ENCODE measurements at places on chromosomes 1 and 21.

DNA sequence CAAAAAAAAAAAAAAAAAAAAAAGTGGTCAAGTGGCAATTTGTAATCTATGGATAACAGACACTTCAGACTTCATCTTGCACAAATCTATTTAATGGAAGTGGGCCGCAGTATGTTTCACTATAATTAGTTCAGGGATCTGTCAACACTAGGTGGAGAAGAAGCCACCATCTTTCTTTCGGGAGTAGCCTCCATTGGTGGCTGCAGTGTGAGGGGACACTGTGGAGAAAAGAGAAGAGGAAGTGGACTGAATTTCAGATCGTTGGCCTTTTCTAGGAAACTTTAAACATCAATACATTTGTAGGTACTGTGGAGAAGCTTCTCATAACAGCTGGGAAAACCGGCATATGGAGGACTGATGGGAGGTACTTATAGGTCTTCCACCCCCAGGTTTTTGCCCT, 8.0 kb upstream of the ELAPOR1 start:
- no peak for DNase-seq

DNA sequence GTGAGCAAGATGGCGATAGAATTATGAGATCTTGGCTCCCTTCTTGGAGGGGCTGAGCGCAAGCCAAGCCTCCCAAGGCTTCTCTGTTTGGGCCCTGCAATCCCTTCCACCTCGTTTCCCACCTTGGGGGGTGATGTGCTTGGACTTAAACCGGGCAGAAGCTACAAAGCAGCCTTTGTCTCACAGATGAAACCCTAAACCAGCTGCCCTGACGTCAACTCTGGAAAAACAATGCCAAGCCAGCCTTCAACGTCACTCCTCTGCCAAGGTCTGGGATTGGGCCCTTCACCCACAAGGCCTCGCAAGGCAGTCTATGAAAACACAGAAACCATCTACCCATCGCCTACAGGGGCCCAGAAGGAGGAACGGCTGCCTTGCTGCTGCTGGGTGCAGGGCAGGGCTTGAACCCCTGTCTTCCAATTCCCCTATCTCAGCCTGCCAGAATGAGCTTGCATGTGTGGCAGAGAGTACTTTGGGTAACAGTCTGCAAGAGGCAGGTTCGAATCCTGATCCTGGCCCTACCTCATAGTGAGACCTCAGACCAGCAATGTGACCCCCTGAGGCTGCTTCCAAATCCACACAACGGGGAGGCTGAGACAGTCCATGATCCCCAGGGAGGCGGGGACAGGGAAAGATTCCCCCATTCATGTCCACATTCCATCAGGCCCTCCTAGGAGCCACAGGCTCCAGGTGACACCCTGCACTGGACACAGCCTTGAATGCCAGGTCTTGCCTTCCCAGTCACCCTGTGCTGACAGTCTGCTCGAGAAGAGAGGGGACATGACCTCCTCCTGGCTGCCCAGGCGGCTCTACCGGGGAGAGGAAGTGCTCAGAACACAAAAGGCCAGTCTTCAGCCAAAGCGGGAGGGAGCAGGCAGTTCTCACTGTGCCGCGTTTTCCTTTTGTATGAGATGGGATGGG, 15.0 kb downstream of the IFFO2 start:
- no peak for DNase-seq

DNA sequence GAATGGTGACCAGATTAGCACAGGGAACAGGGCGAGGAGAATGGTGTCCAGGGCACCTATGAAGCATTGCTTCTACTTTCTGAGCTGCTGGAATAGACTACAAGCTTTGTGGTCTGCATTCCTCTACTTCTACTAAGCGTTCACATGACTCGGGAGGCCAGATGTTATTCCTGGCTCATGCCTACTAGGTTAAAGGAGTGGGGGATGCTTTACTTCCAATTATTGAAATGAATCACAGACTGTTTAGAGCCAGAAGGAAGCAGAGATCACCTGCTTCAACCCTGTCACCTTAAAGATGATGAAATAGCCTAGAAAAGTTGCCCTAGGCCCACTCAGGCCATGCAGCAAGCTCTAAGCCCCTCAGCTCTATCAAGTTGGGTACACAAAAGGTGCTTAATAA, 633.5 kb downstream of the KIF26B start:
- no peak for DNase-seq

- DNase-seq: no peak
These were observed 378.9 kb downstream of the HHAT start for GRCh38 chr1:210707300-210708240.

- no peak for DNase-seq
These were observed 107.0 kb upstream of the TLR5 start for GRCh38 chr1:223249854-223250631.

GRCh38 chr1:155011004-155011416, 8.4 kb downstream of the ZBTB7B start:
- DNase-seq: no peak

DNA sequence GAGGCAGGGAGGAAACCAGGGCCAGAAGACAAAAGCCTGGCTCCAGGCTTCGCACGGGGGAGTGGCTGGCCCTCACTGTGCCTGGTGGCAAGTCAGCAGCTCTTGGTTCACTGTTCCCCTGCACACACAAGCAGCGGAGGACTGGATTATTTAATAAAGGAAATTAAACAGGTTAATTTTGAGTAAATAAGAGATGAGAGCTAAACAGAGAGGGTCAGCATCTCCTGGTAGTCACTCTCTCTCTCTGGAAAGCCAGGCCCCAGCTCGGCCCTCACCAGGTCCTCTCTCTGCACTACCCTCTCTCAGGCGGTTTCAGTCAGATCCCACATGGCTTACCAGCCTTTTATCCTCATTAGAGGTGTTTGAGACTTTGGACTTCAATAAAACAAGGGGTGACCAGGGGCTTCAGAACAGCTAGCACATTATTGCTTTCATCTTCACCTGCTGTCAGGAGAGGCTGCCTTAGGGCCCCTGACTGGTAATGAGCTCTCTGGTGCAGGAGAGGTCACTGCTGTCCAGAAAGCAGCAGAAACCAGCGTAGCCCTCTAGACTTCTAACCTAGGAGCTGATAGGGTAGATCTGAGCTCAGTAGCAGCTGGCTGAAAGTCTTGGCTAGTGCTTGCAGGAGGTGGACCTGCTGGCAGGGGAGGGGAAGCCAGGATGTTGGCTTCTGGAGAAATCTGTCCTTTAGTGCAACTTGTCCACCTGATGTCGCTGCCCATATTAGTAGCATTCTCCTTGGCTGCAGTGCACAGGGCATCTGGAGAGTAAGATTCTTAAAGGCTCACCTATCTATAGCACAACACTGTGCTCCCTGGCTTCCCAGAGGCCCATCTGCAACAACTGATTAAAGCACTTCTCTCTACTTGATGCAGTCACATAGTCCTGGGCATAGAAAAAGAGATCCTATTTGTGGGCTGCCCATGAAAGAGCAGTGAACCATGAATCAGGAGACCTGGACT, 45.9 kb downstream of the SYT6 start:
- no peak for DNase-seq

DNA sequence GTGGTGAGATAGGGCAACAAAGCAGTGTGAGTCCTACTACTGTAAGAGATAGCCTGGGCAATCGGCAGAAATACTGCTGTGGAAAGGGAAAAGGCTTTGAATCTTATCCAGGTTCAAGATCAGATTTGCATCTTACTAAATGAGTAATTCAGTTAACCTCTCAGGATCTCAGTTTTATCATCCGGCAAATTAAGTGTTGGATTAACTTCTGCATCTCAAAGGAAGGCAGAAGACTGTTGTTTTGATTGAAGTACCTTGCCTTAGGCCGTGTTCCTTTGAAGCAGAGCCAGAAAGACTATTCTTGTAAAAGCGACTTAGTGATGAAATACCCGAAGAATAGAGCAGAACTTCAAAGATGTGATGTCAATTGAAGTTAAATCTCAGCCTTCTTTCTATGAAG, 612.9 kb upstream of the USP24 start:
- no peak for DNase-seq

Measured in germinal center (tissue), 1 donor.